ENCODE measurements at places on chromosomes 1 and 21. TPM values are rescaled to one million over a fixed set of nuclear protein-coding genes. Genes with fewer than 3 reads are reported as not detected.

TMEM240 gene
- polyA plus RNA-seq = 6.6 TPM

KCNA3 gene
- 0.13 TPM for polyA plus RNA-seq

- DNase-seq = no peak
Measured at GRCh38 chr1:63407002-63407401, 39.6 kb downstream of the ALG6 start.

RHOU gene
- 17.3 TPM for polyA plus RNA-seq

Data from renal cortex interstitium (tissue), 15 donors.